ENCODE measurements at places on chromosomes 5 and 9.
A peak's percentile ranks its signal among the peaks of the same experiment; 100 is the strongest.

GRCh38 chr9:61673664-61674381 is 484.0 kb downstream of the SPATA31A7 start:
- no peak for DNase-seq

GRCh38 chr5:139426203-139426885 is 13.0 kb downstream of the DNAJC18 start:
- DNase-seq: no peak

DNA sequence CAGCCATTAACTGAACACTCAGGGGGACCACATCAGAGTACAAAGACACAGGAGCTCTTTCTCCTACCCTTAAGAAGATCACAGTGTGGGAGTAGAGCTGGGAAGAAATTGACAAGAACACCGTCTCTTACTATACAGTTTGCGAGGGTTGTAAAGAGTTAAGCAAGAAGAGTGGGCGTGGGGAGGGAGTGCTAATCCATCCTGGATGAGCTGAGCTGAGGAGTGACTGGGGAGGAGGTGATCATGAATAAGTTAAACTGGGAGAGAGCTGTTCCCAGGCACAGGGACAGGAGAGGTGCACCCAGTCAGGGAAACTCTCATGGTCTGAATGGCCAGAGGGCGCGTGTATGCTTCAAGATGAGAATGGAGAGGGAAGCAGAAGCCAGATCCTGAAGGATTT is 17.2 kb downstream of the TAF1L start:
- DNase-seq: no peak

DNA sequence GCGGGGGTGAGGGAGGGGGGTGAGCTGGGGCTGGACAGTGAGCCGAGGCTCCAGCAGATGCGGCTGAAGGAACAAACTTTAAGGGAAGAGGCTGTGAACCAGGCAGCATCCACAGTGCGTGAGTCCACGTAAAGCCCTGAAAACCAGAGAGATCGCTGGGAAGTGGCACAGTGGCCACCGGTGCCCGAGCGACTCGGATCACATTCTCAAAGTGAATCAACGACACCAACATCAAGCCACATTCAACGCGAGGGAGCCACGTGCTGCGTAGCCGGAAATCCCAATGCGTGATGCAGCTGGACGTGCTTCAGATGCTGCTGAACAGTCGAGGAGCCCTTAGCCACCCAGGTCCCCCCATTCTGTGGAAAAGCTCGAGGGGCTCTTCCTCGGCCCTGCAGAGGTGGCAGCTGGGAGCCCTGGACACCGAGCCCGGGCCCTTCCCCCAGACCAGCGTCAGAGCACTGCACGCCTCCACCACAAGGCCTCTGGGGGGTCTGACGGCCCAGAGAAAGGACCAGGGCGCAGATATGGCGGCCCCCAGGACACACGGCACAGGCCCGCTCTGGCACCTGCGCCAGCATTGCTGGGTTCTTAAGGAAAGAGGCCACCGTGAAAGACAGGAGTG is 53.7 kb upstream of the EXOC3 start:
- DNase-seq: no peak

DNA sequence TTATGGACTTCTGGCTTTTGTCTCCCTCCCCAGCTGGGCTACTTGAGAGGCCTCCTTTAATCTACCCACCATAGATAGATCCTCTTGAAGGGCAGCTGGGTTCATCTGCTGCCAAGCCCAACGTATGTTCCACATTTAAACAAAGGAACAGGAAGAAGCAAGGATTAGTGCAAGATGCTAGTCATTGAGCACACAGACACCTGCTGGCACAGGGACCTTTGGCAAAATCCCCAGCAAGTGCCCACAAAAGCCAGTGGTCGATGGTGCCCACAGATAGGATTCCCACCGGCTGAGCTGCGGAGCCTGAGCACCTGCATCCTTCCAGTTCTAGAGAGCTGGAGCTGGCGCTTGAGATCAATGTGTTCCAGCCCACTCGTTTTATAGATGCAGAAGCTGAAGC is 57.7 kb upstream of the SHB start:
- DNase-seq: no peak

DNA sequence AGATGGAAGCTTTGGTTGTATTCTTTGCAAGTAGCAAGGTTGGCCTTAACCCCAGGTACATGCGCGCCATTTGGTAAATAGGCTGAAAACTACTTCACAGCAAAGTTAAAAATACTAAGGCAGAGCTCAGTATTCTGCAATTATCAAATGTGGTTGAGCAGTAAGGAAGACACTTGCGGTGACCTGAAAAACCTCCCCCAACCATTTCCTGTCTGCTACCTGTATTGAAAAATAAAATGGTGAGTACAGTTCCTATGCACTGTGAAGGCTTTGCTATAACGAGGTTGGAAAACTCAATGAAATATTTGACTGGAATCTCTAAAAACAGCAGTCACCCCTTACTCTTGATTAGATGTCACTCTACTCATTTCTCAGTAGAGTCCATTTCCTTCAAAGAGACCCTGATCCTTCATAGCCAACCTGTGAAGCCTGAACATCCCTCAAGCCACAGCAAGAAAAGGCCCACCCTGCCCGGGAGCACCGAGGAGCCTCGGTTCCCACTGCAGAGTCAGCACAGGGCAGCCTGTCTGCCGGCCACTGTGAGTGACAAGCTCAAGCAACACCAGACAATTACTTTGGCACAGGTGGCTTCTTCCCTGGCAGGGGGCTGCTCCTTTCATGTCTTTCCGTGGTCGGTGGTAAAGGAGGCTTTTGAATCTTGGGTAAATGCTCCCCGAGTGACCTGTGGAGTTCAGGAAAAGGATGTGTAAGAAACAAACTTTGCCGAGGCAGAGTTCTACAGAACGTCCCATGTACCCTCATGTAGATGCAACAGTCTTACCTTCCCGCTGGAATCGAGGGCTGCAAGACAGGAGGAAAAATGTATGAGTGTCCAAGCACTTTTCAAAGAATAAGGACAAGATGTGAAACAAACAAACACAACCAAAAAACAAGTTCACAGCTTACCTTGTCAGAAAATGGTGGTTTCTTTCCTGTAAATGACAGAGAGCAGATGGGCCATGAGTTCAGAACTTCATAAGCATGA is 29.6 kb downstream of the C5orf58 start:
- DNase-seq: no peak

DNA sequence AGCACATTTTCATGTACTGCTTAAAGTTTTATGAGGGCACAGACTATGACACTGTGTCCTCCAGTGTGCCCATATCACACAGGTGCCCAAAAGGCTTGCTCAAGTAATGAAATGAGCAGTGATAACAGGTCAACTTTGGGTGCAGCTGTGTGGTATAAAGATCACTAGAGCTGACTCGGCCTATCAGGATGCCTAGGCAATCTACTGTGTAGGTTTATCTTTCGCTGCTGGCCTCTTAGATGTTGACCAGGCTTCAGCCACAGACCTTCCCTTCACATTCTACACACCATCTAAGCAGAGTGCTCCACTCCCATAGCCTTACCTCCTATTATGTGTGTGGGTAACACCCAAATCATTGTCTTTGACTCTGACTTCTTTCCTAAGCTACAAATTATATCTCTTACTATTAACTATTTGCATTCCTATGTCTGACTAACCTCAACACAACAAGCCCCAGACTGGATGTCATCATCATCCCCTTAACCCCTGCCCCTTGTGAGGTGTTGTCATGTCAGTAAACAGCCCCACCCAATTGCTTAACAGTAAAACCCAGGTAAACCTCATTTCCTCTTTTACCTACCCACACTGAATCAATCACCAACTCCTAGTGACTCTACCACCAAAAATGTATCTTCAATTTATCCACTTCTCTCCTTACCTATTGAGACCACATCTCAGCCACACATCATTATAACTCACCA is 2.5 kb downstream of the SREK1IP1 start:
- DNase-seq: peak; percentile 67

DNA sequence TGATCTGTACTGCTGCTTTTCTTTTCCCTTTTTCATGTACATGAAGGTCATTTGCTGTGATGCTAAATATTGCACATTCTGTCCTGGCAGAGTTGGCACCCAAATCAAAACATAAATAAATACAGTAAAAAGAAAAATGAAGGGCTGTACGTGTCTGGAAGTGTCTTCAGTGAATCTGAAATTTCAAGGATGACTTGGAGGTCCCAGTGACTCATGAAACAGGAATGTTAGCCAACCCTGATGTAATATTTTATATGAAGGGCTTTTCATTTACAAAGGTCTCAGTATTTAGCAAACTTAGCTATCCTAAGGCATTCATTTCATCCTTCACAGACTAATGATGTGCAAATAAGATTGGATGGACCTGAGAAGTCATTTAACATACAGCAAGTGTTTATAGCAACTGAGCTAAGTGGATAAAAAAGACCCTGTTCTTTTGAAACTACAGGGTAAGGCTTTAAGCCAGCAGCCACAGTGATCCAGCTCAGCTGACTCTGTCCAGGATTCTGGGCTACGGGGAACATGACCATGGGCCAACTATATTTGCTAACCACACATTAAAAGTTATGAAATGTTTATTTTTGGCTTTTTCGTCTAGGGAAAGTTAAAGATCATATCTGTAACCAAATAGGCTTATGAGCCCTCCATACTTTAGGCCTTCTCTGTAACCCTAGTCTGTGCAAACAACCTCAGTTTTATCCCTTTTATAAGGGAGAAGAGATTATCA is 104.0 kb upstream of the DMRTA1 start:
- DNase-seq: peak; percentile 51

GRCh38 chr9:121499177-121499426 is 542 bp downstream of the GGTA1 start:
- no peak for DNase-seq

- DNase-seq: no peak
Observed at GRCh38 chr9:131275332-131276093, 797 bp downstream of the FAM78A start.

- DNase-seq: no peak
Observed at GRCh38 chr9:113910036-113910639, 34.0 kb downstream of the ZNF618 start.

DNA sequence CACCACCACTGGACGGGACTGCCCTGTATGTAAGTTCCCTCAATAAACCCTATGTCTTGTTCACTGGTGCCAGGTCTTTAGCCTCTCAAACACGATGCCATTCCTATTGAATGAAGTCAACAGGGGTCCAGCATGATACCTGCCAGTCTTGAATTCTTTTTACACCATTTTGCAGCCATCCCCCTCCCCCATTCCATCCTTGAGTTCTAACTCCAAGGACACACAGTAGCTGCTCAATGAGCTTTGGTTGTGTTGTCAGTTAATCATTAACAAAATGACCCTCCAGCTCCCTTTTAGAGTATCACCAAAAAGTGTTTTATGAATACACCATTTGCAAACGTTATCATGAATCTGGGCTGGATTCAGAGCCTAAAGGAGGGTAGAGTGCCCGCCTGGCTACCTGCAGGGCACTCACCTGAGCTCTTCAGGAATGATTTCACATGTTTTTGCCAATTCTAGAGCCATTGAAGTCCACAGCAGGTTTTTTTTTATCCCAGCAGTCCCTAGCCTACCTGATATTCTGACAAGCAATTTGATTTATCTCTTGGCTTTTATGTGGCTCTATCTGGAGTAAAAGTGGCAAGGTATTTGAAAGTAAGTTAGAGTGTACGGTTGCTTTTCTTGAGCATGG is 271.8 kb downstream of the SMARCA2 start:
- DNase-seq: peak; percentile 6

- DNase-seq: peak; percentile 9
Observed at GRCh38 chr5:54360925-54361662, 50.7 kb upstream of the ARL15 start.

DNA sequence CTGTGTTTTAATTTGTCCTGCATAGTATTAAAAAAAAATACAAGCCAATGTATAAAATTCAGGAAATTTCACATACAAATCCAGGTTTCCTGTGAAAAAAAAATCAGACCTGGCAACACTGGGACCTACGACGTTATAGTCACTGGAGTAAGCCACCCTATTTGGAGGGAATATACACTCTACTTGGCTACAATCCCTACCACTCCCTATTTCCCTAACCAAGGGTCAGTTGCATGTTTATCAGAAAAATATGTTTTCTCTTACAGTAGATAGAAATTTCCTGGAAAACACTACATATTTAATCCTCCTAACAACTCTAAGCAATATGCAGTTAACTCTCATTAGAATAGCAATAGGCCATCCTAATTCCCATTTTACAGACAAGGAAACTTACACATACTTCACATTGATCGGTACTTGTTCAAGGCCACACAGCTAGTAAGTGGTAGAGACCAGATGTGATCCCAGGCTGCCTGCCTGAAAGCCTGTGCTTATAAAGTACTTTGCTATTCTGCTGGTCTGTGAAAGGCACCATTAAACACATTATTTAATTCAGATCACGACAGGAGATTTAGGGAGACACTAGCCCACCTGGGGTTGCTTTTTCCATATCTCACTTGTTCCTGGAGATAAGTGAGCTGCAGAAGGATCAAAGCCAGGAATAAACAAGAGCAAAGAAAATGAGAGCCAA is 70.8 kb downstream of the MFAP3 start:
- no peak for DNase-seq

DNA sequence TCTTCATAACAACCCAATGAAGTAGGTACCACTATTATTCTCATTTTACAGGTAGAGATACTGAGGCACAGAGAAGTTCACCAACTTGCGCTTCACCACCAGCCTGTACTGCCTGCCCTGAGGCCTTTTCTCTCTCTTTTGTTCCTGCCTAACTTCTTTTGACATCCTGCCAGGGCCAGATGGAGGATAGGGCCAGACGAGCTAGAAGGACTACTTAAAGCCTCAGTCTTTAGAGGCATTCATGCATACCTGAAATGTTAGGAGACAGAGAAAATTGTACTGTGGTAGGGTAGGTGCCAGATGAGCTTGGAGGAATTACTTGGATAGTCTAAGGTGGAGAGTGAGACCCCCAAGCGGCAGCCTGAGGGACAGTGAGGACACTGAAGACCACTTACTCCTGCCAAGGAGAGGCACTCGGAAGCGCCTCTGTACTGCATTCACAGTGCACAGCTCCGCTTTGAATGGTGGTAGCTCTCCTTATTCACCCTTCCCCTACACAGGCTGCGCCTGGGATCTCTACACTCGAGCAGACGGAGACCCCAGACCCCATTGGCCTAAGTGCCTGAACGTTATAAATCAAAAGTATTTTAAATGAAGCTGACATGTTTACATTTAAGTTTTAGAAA is 6.2 kb upstream of the ORM1 start:
- peak; percentile 50 for DNase-seq

DNA sequence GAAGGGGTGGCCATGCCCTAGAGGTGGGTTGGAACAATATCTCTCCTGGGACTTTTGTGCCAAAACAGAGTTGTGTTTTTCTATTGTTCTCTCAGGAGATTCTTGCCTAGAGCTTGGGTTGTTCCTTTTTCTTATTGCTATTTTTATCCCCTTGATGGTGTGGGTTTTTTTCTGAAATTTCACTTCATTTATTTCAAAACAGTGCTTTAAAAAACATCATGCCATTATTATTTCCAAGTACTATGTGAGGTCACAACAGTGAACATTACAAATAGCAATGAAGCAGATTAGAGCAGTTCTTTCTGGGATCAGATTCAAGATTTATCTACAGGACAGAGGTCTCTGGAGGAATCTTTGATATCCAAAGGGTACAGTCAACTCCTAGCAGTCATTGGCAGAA is 76.6 kb downstream of the ACTBL2 start:
- no peak for DNase-seq

DNA sequence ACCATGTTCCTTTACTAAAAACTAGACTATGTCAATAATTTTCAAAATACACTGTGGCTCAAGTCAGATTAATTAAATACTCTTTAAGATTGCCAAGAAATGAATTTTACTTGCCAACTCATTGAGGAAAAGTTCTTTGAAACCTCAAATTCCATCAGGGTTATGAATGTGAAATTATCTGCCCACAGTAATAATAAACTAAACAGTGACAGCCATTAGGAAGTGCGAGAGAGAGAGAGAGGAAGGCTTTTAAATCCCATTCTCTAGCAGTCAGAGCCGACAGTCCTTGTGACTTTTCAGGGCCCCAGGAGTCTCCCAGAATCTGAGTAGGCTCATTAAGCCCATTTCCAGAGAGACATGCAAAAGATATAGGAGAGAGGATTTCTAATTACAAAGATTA is 236.1 kb downstream of the MARCHF11 start:
- DNase-seq: no peak

Data from renal cortical epithelial cell (primary cell).